ENCODE measurements at places on chromosomes 2 and 18.

DNA sequence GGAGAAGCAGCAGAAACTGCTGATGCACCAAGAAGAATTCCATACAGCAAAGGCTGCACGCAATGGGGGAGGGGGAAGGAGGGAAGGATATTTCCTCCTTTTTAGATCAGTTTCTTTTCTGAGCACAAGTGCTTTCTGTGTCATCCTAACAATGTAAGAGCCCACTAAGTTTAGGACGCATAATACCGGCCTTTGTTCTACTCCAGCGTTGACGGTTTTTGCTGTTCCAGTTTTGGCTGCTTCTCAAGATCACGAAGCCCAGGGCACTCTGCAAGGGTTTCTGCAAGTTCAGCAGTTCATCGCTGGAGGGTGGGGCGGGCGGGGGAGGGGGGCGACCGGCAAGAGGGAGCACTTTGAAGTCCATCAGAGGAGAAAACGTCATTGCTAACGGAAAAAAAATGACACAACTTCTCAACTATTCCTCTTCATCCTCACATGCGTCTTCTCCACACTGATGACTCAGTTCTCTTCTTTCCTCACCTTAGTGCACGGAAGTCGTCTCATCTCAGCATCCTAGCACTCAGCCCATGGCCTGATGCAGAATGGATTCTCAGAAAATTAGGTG, 8.7 kb downstream of the FAM178B start:
- peak; percentile 8 for DNase-seq

DNA sequence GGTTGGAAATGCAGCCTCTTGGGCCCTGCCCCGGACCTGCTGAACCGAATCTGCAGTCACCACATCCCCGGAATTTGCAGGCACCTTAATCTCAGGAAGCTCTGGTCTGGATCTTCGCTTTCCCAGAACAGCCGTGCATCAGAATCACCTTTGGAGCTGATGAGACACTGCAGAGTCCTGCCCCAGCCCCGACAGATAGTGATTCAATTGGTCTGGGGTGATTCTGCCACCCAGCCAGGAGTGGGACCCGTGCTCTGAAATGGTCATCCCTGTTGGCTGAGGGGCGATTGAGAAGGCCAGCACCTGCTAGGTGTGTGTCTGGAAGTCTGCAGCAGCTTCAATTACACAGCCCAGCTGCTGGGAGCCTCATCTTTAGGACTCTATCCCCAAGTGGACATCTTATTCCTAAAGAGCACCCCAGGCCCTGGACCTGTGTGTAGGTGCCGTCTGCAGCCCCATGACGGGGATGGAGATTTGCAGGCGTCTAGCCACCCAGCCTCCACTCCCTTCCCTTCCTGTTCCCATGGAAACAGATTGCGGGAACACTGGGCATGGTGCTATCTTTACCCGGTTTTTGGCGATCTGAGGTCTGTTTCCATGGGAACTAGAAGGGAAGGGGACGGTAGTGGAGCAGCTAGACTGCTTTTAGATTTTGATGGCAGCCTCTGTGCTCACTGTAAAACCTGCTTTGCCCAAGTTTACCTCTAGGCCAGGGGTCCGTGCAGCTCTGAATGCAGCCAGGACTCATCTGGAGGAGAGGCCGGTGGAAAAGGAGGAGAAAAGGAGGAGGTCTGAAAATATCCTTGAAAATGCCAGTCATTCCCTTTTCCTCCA, 156.1 kb downstream of the LDLRAD4 start:
- DNase-seq: no peak

DNA sequence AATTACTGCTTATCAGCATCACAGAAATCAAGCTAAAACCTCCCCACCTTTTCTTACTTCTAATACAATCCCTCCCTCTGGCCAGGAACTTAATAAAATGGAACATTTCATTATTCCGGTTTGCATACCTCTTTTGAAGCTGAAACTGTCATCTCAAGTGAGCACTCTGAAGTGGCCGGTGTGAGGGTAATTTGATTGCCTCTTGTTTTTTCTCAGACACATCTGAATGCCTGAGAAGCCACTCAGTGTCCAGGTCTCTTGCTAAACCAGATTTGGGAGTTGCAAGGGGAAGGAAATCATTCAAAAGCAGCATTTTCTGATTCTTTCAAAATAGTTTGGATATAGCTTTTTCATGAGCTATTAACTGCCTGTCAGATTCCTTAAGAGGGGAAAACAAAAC, 190.3 kb downstream of the C1D start:
- no peak for DNase-seq

DNA sequence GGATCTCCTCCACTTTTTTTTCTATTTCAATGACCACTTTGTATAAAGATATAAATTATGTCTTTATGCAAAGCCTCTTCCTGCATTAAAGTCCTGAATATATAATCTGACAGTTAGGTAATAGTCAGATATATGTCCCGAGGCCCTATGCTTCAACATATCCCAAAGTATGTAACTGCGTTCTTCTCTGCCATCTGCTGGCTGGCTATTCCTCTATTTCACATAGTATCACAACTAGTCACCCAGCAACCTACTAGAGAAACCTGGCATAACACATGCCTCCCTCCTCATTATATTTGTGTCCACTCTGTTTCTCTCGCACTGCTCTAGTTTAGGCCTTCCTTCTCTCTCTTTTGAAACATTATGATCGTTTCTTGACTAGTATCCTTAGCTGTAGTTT, 640.8 kb downstream of the DPP10 start:
- DNase-seq: no peak

GRCh38 chr2:184534986-184535385, 63.3 kb upstream of the ZNF804A start:
- no peak for DNase-seq

GRCh38 chr18:73741946-73742345, 405.7 kb downstream of the FBXO15 start:
- no peak for DNase-seq

DNA sequence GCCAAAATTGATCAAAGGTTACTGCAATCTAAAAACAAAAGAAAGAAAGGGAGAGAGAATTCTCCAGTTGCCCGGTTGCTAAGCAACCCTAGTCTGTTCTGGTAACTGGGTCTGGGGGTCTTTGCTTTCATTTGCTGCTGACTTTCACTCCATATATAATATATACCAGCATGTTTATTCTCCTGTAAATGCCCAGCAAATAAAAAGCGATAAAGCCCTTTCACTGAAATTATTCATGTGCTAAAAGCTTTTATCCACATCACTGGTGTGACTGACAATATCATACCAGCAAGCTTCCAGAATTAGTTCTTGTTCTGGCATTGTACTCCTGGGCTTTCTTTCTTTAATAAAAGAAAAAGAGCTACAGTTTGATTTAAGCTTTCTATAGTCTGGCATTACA, 75.5 kb upstream of the ST8SIA3 start:
- DNase-seq: no peak

GRCh38 chr2:223918671-223919134, 26.4 kb downstream of the WDFY1 start:
- no peak for DNase-seq

DNA sequence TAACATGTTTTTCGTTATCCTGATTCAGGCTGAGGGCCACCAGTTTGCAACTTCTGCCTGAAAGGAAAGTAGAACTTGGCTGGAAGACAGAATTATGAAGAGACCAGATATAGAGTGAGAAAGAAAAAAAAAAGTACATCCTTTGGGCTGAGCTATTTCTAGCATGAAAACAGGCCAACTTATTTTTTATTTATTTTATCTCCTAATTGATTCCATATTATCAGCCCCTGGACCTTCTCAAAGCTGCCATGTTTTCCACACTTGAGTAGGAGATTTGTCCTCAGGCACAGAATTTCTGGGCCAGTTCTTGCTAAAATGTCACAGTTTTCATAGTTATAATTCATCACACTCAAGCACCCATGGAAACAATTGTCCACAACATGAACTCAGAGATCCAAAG, 586.8 kb upstream of the CNTNAP5 start:
- no peak for DNase-seq

DNA sequence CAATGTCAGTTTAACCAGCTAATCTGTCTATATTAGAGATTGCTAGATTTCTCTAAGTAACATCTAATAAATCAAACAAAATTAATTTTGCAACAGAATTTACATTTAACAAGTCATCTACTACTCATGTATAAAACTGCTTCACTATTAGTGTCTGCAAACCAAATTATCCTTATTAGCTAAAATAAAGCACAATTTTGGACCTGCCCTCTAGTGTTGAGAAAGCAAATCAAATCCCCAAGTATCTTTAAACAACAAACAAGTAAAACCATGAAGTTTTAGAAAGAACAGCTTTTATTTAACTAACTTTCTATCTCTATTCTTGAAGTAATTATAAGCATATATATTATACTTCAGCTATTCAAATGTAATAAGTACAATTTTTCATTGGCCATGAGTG, 113.1 kb upstream of the SP3 start:
- DNase-seq: no peak

DNA sequence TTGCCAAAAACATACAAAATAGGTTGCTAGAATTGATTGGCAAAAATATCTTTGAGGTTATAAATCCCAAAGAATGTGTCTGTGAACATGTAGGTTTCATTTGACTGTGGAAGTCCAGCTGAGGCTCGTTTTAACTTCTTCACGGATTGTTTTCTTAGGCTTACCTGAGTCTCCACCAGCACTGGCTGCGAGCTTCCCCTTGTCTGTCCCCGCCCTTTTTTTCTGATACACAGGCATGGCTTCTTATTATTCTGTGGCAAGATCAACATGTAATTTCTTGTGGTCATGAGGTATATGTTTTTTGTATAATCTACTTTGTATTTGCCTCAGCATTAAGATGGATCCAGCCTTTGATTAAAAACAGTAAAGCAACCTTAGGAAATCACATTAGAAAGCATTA, 7.2 kb upstream of the SLC40A1 start:
- DNase-seq: no peak

- no peak for DNase-seq
Observed at GRCh38 chr2:236643480-236643879, 73.9 kb downstream of the ACKR3 start.

GRCh38 chr2:12717191-12718014, 667 bp downstream of the TRIB2 start:
- DNase-seq: peak; percentile 39

- DNase-seq: no peak
Observed at GRCh38 chr2:25372405-25373268, 30.9 kb upstream of the DNMT3A start.

- DNase-seq: no peak
Observed at GRCh38 chr2:127024769-127025358, 82.1 kb downstream of the BIN1 start.

- no peak for DNase-seq
Observed at GRCh38 chr2:151830961-151831360, 2.7 kb upstream of the ARL5A start.

DNA sequence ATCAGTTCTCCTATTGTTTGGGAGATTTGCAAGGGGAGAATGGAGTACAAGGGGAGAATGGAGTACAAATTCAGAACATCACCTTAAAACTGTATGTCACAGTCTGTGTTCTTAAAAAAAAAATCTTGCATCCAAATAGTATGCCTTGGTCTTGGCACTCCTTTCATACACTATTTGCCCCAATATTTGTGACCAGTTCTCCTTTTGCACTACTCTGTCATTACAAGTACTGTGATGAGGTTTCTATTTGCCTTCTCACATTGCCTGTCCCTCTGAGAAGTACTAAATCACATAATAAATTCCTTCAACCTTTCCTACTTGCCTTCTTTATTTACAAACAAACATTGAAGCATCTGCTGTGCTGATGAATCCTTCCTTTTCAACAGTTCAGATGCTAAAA, 36.0 kb upstream of the NCK2 start:
- DNase-seq: no peak

DNA sequence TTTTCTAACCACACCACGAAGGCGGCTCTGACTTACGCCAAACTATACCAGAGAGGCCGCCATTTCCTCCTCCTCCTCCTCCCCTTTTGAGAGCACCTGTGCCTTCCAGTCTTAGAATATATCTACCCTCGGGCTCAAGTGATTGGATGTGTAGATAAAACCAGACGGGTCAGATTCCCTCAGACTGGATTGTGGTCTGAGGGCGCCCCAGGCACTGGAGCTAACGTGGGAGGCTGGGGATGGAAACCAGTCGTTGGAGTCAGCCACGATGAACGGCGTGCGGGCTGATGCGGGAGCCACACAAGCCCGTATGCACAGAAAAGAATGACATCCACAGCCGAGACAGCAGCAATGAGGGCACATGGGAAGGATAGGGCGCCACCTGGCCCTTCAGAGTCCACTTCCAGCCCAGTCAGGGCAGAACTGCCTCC, 12.3 kb upstream of the ODC1 start:
- DNase-seq: no peak

DNA sequence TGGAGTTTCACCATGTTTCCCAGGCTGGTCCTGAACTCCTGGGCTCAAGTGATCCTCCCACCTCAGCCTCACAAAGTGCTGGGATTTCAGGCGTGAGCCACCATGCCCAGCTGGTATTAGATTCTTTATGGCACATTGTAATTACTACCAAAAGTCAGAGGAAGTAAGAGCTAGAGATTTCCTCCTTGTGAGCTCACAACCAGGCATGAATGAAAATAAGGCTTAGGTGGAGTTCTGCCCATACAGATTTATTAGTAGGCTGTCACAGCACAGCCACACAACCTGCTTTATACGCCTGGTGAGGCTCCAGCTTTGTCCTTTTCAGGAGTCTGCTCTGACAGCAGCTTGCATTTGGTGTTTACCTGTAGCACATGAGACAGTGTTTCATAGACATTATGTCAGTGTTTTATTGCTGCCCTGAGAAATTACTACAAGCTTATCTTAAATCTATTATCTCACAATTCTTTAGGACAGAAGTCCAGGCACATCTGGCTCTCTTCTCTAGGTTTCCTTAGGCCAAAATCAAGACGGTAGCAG, 156.6 kb downstream of the TANC1 start:
- DNase-seq: no peak

GRCh38 chr2:3462493-3463104, 56.7 kb downstream of the ADI1 start:
- DNase-seq: no peak

GRCh38 chr2:3025261-3025660, 352.4 kb downstream of the EIPR1 start:
- DNase-seq: no peak

DNA sequence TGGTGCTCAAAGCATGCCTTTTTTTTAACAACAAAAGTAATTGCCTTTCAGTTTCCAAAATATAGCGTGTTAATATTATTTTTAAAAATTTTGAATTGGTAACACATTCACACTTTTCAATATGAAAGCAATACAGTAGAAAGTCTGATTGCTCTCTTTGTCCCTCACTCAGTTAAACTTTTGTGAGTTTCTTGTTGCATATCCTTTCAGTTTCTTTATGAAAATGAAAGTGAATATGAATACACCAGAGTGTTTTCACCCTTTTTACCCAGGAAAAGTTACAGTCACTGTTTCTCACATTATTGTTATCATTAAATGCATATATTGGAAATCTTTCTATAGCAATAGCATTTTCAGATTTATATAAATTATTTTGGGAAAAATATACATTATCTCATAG, 377.4 kb upstream of the CRIM1 start:
- DNase-seq: no peak

DNA sequence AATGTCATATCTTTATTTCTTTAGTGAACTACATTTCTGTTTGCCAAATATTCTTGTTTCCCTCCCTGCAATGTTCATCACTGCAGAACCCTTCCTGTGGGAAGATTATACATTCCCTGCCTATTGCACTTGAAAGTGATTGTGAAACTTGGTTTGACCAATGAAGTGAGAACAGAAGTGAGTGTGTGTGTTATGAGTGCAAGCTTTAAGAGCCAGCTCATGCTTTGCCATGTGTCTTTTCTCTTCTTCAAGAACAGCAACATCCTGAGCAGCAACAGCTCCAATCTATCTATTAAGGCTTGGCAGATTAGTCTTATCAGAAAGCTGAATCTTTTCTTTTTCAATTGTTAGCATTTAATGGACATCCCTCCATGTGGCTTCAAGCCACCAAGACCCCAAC, 42.0 kb upstream of the UBE2E3 start:
- DNase-seq: no peak

GRCh38 chr2:160269365-160269764, 69.3 kb upstream of the ITGB6 start:
- no peak for DNase-seq

All from stimulated activated CD4-positive, alpha-beta T cell treated with anti-CD3 and anti-CD28 coated beads, Interleukin-1b, Interleukin-23, amount 100 ng/mL, for 48 hours (primary cell).